ENCODE measurements at places on chromosomes 6 and 20. TPM values are rescaled to one million over a fixed set of nuclear protein-coding genes. Genes with fewer than 3 reads are reported as not detected.

Gene ABHD16B
- 0.09 TPM for total RNA-seq

Gene CFAP206
- 0.37 TPM for total RNA-seq

Gene AFDN
- 34.7 TPM for total RNA-seq

Gene RAET1G
- 1.8 TPM for total RNA-seq
